ENCODE measurements at places on chromosomes 3 and 15.

GRCh38 chr15:39174332-39174731 lies 406.5 kb upstream of the THBS1 start:
- no peak for DNase-seq

DNA sequence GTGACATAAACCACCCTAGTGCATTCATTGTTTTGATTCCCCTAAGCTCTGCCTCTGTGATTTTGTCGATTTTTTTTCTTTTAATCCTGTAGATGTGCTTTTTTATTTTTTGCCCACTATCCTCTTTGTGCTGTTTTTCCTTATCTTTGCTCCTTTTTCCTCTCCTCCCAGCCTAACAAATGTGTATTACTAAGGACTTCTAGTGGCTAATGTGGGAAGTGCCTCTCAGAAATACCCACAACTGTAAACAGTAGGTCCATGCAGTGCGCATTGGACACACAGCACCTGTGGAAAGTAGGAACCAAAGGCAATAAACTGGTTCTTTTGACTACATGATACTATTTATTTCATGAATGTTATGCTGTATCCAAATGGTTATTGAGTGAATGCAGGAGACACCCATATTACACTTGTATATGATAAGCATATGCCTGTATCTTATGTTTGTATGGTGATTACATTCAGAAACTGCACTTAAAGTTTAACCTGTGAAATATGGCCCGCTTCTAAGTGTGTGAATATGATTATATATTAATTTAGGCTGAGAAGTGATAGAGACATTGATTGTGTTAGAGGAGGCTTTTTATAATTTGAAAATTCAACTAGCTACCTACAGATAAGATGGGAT lies 147.8 kb downstream of the PLCL2 start:
- DNase-seq: no peak

- peak; percentile 45 for DNase-seq
Observed at GRCh38 chr15:93087825-93088199, 1.2 kb downstream of the RGMA start.

DNA sequence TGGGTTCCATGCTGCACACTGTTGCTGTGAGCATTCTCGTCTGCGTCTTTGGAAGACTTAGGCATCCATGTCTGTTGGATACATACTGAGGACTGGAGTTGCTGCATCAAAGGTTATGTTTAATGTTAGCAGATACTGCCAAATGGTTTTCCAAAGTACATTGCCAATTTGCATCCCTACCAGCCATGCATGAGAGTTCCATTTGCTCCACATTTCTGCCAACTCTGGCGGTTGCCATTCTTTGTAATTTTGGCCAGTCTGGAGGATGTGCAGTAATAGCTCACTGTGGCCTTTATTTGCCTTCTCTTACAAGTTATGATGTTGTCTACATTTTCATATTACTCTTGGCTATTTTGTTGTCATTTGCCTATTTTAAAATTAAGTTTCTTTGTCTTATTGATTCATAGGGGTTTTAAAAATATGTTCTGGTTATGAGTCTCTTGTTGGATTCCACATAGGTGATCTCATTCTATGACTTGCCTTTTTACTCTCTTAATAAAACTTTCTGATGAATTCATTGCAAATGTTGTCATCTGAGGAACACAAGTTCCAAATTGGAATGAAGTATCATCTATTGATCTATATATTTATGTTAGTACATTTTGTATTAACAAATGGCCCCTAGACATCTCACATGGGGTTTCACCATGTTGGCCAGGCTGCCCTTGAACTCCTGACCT lies 42.1 kb downstream of the FBLN2 start:
- no peak for DNase-seq

DNA sequence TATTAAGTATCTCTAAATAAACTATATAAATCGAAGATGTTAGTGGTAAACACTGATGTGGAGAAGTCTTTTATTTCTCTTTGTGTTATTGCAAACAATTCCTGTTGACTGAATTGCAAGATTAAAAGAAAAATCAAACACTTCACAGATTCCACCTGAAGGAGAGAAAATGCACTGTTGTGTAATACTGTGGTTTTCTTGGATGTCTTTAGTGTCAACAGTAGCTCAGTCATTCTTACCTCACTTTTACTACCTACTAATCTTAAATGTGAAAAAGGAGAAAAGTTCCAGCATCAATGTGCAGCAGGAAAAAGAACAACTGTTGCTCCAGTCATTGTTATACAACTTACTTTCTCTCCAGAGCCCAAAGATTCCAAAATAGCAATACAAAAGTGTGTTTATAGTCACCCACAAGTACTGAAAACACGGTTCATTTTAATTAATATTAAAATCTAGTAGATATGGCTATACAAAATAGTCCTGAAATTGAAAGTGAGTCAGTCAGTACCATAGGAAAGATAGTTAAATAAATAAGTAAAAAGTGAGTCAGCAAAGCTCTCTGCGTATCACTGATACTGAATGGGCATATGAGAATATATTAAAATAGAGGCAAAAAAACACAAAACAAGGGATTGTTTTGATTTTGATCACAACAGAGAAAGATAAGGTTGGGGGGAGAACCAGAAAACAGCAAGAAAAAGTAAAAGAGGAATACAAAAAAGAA lies 90.5 kb upstream of the CSPG5 start:
- no peak for DNase-seq

- DNase-seq: no peak
Observed at GRCh38 chr3:189739378-189739777, 108.2 kb downstream of the TP63 start.

All from stimulated activated CD4-positive, alpha-beta T cell treated with anti-CD3 and anti-CD28 coated beads, Interleukin-4, amount 100 ng/mL, for 4 hours (primary cell).